ENCODE measurements at places on chromosomes 7 and 10.

DNA sequence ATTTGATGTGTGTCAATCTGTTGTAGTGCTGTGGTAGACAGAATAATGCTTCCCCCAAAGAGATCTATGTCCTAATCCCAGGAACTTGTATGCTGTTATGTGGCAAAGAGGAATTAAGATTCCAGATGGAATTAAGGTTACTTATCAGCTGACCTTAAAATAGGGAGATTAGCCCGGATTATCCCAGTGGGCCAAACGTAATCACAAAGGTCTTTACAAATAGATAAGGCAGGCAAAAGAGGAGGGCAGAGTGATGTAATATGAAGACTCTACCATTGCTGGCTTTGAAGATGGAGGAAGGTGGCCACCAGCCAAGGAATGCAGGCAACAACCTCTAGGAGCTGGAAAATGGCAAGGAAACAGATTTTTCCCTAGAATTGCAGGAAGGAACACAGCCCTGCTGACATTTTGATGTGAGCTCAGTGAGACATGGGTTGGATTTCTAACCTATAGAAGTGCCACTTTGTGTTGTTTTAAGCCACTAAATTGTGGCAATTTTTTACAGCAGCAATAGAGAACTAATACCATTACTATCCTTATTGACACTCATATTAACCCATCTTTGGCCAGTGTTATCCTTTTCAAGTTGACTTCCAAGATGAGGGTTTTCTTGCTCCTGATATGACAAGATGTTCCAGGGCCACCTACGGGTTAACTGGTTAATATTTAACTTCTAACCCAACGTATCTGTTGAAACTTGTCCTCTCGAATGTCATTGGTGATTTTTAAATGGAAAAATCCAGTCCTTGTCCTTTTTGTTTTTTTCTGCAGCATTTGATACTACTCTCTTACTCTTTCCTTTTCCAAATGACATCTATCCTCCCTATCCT is 29.3 kb downstream of the CYCS start:
- DNase-seq: no peak

- DNase-seq: no peak
Measured at GRCh38 chr7:130879191-130879590, 145.2 kb upstream of the KLF14 start.

GRCh38 chr7:113635492-113635891 is 283.3 kb downstream of the PPP1R3A start:
- DNase-seq: no peak

DNA sequence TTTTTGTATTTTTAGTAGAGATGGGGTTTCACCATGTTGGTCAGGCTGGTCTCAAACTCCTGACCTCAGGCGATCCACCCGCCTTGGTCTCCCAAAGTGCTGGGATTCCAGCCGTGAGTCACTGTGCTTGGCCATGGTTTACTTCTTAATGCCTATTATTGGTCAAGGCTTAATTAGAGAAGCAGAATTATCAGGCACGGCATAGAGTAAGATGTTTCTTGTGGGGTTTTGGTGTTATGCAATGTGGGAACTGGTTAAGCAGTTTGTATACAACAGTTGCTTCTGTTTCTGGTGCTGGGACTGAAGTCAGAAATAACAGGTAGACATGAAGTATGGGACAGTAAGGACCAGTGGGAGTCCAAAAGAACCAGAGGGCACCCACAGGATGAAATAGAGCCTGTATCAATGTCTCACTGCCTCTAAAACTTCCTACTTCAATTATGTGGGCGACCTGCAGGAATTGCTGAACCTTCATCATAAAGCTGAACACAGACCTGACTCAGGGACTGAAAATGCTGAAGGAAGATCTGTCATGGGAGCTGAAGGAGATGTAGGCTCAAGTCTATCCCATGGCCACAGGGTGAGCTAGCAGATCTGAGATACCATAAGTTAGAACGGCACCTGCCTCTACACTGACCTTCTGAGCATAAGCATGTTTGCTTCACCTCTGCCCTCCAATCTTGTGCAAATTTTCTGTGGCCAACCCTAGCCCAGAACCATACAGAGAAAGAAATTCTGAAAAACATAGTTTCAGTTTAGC is 38.3 kb upstream of the VCL start:
- DNase-seq: no peak

- no peak for DNase-seq
Measured at GRCh38 chr7:220151-220841, 27.9 kb downstream of the FAM20C start.

DNA sequence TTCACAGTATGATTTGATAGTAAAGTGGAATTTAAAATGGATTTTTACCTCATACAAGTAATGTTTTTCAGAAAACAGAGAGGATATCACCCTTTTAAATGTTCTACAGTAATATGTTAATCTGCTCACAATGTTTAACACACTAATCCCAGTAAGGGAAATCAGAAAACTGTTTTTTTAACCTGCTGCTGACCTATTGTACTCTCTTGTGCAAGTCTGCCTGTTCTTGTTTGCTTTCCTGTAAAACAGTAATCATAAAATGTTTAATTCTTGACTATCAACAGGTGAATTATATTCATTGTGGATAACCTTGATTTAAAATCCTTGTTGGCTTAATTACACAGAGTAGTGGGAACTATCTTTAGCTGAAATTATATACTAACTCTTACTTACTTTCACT is 126.4 kb downstream of the GNAT3 start:
- no peak for DNase-seq

DNA sequence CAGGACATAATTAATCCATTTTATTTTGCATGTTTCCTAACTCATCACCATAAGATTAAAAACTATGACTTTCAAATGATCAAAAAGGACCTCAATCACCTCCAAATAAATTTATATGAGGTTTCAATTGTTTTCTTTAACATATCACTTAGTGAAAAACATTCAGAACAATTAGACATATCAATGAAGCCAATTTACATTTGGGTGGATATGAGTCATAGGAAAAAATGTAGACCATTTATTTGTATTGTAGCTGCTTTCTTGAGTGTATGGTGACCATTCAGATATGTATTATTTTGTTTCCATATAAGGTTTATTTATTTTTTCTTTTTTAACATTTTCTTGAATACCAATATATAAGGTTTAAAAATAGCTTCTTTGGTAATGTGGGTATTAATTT is 13.3 kb upstream of the EXOC6 start:
- no peak for DNase-seq

DNA sequence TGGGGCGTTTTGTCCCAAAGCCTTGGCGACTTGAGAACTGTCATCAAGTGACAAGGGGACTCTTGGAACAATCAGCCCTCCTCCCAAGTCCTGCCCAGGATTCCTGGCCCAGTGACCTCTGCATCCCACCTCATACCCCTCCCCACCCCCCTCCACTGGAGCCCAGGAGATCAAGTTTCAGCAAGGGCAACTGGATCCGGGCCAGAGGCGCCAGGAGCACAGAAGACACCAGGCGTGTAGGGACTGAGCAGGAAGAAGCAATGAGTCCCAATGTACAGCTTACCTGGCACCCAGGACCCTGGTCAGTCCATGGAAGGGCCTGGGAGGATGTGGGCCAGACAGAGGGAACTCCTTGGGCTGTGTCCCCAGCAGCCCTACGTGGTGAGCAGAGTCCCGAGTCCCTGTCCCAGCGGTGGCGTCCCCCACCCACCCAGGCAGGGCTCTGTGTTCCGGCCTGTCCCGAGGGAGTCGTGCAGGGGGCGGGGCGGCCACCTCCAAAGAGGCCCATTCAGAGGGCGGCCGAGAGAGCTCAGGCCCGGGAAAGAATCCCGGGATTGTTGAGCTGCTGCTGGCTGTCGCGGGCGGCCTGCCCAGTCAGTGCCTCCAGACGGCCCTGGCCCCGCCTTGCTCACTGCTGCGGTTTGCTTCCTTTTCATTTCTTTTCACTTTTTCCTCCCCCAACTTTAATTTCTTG is 254.1 kb downstream of the TNS3 start:
- DNase-seq: no peak

DNA sequence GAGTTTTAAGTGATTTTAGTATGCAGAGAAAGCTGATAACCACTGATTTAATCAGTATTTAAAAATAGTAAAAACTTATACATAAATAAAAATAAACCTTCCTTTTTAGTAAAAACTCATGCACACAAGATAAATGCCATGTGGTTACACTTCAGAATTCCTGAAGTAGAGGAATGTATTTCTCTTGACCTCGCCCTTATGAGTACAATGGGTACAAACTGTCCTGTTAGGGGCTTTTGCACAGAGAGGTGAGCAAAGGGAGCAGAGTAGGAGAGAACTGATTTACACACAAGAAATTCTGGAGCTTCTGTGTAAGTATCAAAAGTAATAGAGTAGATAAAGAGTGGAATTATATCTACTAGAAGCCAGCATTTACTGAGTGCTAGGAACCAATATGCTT is 279.6 kb downstream of the PPP1R3A start:
- DNase-seq: no peak

GRCh38 chr7:99137411-99138180 is 6.3 kb downstream of the SMURF1 start:
- DNase-seq: no peak

Measured in T-helper 22 cell (primary cell).